Spleen (tissue), 13 donors: ENCODE measurements at places on chromosomes 12 and 14.
A peak's percentile ranks its signal among the peaks of the same experiment; 100 is the strongest.

- DNase-seq, result no peak
These were observed 20.0 kb downstream of the SARNP start for GRCh38 chr12:55797550-55797949.

GRCh38 chr14:32934073-32934880 is 4.4 kb upstream of the NPAS3 start:
- no peak for DNase-seq

DNA sequence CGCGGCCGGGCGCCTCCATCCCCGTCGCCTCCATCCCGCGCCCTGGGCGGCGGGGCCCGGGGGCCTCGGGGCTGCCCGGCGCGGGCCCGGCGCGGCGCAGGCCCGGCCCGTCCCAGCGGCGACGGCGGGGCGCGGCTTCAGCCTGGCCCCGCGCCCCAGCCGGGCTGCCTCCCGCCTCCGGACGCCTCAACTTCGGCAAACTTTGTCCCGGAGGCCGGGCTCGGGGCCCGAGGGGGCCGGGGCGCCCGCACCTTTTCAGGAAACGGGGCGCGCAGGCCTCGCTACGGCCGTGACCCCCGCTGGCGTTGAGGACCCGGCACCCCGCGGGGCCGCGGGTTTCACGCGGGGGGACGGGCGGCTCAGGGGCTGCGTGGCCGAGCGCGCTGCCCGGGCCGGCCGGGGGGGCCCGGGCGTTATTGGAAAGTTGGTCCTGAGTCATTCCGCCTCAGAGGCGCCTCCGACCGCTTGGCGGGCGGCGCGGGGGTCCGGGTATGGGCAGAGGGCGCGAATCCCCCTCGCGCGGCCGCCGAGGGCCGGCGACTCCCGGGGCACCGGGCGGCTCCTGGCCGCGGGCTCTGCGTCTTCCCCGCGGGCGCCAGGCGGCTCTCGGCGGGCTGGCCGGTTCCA is 575 bp downstream of the TRAF3 start:
- DNase-seq, result peak; percentile 88

GRCh38 chr12:47808050-47808449 is 11.7 kb downstream of the HDAC7 start:
- DNase-seq, result peak; percentile 94

GRCh38 chr12:102631274-102631673 is 150.9 kb upstream of the IGF1 start:
- DNase-seq, result no peak

- no peak for DNase-seq
These were observed 2.1 kb downstream of the LTBR start for GRCh38 chr12:6386038-6386437.

GRCh38 chr12:94244165-94245133 is 96.1 kb downstream of the PLXNC1 start:
- peak; percentile 92 for DNase-seq

DNA sequence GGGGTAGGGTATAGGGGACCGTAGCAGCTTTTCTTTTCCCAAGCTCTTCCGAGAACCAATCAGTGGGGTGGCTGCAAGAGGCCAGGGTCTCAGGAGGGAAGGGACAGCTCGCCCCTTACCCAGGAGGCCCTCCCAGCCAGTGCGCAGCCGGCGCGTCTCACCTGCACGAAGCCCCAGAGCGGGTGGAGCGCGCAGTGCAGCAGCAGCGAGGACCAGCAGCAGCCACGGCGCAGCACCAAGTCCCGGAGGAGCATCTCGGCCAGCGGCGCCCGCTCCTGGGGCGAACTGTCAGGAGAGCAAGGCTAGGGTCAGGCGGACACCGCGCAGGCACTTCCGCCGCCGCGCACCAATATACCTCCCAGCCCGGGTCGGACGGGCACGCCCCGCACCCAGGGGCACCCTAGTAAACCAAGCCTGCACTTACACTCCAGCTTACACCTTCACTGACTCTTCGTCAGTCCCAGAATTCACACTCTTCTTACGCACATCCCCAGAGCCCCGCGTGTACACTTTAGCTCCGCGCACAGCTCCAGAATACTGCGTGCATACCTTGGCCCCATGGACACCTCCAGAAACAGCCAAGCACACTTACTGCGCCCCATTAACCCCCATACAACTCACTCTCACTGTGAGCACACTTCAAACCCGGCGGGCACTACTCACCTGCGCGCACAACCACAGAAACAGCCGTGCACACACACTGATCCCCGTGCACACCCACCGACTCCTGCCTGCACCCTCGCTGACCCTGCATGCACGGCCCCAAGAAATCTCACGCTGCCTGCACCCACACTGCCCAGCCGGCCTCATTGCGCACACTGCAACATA is 606 bp downstream of the PRIMA1 start:
- no peak for DNase-seq

DNA sequence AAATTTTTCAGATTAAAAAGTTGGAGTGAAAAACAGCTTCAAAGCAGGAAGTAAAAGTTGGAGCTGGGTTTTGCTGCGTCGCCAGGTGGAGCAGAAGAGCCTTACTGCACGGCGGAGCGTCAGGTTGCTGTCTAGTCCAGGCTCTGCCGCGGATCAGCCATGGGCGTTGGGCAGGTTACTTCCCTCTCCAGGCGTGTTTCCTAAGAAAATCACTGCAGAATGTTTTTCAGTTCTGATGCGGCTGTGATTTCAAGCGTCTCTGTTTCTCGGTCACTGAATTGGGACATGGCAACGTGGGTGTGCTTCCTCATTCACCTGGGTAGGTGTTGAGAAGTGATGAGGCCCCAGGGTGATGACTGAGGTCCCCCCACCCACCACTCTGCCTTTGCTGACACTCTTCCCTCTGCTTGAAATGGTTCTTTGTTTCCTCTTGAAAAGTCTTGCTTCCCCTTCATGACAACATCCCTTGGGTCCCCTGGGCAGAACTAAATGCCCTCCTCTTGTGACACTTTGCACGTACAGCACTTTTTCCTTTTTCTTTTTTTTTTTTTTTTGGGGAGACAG is 7.6 kb downstream of the EVL start:
- peak; percentile 89 for DNase-seq

- DNase-seq, result no peak
These were observed 209.6 kb upstream of the KRR1 start for GRCh38 chr12:75720812-75721641.

DNA sequence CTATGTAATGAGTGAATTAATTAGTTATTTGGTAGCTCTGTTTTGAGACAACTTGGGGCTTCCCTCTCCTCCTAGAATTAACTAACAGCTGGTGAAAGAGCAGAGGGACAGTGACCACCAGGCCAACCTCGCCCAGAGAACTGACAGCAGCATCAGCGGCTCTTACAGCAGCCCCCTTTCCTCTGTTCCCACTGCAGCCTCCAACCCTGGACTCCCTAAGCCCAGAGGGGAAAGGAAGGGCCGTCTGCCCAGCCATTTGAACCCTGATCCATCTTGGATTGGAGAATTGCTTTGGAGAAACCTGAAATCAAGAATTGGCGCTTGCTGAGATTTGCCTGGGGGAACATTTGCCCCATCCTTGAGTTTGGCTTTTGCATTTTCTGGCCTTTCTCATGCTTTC is 45.5 kb downstream of the B4GALNT3 start:
- DNase-seq, result no peak

- no peak for DNase-seq
These were observed 303.3 kb downstream of the DPF3 start for GRCh38 chr14:72590577-72590976.

- DNase-seq, result no peak
These were observed 235.7 kb upstream of the PWP1 start for GRCh38 chr12:107449891-107450290.

- no peak for DNase-seq
These were observed 925 bp upstream of the MIPOL1 start for GRCh38 chr14:37196604-37197420.

DNA sequence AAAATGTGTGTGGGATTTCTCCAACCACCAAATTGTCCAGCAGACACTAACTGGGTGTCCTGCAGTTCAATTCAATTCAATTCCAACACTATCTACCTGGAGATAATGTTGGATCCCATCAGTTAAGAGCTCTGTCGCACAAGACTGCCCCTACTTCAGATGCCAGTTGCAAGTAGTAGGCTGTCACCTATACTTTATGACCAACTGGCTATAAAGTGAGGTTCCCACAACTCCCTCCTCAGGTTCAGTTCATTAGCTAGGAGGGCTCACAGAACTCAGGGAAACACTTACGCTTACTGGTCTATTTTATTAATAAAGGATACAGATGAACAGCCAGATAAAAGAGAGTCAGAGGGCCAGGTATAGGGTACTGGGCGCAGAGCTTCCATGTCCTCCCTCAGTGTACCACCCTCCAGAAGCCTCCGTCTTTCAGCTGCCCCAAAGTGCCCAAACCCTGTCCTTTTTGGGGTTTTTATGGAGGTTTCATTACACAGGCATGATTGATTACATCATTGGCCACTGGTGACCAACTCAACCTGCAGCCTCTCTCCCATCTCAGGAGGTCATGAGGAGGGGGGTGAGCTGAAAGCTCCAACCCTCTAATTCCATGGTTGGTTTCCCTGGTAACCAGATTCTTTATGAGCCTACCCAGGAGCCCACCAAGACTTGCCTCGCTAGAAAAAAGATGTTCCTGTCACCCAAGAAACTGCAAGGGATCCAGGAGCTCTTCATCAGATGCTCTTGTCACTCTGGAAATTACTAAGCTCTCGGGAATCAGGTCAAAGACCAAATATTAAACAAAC is 7.5 kb upstream of the SERPINA5 start:
- no peak for DNase-seq

GRCh38 chr12:117189725-117190209 is 503 bp downstream of the FBXO21 start:
- DNase-seq, result peak; percentile 89
